ENCODE measurements at places on chromosomes 1 and 21. TPM values are rescaled to one million over a fixed set of nuclear protein-coding genes. Genes with fewer than 3 reads are reported as not detected.

The SLAMF9 gene
- total RNA-seq = 1.8 TPM

The GSTM1 gene
- 10.0 TPM for total RNA-seq

The CFHR4 gene
- total RNA-seq = not detected

The ATP5PF gene
- 90.3 TPM for total RNA-seq

The GSTM4 gene
- total RNA-seq = 14.6 TPM

The EPHA10 gene
- total RNA-seq = not detected

The TRIM17 gene
- total RNA-seq = not detected

The PADI4 gene
- not detected for total RNA-seq

The DTL gene
- 60.8 TPM for total RNA-seq

The HIPK1 gene
- 13.7 TPM for total RNA-seq

The PLA2G2A gene
- total RNA-seq = 0.21 TPM

The CFHR5 gene
- total RNA-seq = not detected

The NVL gene
- total RNA-seq = 36.3 TPM

Data from A375 (cell line).